ENCODE measurements at places on chromosomes 6 and 20.

GRCh38 chr6:70843328-70843918, 113.4 kb downstream of the B3GAT2 start:
- DNase-seq = no peak

- no peak for DNase-seq
Observed at GRCh38 chr6:45808917-45809316, 206.7 kb downstream of the CLIC5 start.

GRCh38 chr6:12022481-12022880, 10.4 kb downstream of the HIVEP1 start:
- DNase-seq = no peak

DNA sequence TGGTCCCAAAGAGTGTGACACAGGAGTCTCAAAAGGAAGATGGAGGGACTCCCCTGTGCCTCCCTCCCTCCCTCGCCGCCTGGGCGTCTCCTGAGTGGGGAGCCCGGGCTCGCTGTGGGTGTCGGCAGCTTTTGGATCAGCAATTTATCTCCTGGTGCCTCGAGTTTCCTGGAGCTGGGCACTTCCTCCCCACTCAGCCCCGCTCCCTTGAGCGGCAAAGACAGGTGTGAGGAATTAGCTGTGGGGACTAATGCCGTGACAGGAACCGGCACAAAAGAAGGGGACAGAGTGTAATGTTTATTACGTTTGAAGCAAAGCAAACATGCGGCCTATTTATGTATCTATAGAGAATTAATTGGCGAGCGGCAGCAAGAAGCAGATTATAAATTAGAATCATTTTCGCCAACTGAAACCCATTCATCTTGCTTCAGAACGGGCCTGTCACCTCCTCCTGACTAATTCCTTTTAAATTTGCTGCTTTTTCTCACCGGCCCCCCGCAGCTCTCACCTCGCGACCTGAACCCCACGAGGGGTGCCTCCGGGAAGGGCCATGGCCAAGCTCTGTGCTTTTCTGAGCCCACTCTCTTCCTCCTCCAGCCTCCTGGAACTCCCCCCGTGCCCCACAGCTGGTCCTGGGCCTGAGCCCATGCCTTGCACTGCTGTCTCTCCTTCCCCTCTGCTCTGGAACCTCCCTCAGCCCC, 8.8 kb upstream of the CDH22 start:
- no peak for DNase-seq

DNA sequence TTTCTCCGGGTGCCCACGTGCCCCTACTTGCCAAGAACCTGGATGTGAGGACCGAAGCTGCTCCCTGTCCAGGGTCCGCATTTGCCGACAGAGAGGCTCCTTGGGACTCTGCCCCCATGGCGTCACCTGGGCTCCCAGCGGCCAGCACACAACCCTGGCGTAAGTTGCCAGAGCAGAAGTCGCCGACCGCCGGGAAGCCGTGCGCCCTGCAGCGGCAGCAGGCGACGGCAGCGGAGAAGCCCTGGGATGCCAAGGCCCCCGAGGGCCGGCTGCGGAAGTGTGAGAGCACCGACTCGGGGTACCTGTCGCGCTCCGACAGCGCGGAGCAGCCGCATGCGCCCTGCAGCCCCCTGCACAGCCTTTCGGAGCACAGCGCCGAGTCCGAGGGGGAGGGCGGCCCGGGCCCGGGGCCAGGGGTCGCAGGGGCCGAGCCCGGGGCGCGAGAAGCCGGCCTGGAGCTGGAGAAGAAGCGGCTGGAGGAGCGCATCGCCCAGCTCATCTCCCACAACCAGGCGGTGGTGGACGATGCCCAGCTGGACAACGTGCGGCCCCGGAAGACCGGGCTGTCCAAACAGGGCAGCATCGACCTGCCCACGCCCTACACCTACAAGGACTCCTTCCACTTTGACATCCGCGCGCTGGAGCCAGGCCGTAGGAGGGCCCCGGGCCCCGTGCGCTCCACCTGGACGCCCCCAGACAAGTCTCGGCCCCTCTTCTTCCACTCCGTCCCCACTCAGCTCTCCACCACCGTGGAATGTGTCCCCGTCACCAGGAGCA, 28.3 kb downstream of the ZNF831 start:
- DNase-seq = no peak

GRCh38 chr6:111714416-111715270, 109.0 kb upstream of the TRAF3IP2 start:
- DNase-seq = no peak

DNA sequence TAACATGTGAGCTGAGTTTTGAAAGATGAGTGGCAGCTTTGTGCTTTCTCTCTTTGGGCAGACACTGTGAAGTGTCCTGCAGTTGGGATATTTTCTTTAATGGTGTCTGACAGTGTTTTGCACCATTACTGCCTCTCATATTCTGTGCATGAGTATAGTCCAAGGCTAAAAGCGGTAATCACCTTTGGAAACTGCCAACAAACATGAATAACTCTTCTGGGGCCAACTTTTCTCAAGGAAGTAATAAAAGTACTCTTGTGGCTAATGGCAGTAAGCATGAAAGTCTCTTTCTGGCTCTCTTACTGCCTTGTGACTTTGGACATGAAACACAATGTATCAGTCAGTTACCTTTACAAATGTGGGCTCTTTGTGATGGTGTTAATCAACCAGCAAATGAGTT, 91.7 kb upstream of the SOX4 start:
- no peak for DNase-seq

DNA sequence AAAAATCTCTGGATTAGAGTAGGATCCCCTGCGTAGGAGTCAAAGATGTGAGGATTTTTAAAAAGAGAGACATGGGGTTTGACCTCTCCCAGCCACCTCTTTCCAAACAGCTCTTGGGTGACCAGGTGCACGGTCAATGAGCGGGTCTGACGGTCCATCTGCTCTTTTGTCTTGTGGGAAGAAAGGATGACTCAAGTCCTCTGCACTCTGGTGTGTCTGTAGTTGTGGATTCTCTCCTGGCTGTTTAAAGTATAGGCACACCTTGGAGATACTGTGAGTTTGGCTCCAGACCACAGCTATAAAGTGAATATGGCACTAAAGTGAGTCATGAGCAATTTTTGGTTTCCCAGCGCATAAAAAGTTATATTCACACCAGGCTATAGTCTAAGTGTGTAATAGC, 209.8 kb downstream of the BMP7 start:
- DNase-seq = no peak

DNA sequence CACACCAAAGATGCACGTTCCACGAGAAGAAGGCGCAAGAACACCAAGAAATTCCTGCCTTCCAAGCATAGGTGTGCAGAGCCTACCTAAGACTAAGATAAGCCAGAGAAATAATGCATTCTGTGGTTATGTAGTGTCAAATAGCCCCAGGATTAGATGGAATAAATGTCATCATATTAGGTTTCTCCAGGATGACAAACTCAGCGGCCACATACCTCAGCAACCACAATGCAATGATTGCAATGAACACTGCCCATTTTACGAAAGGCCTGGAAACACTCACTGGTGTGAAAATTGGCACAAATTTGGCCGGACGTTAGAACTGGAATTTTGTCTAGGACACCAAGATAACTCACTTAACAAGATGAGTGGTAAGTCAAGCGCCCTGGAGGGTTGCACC, 129.7 kb downstream of the SLC22A3 start:
- no peak for DNase-seq

GRCh38 chr20:37296371-37296770, 6.9 kb downstream of the MANBAL start:
- no peak for DNase-seq

GRCh38 chr6:142810952-142811514, 133.9 kb downstream of the HIVEP2 start:
- DNase-seq = no peak

- no peak for DNase-seq
Observed at GRCh38 chr6:14544666-14545065, 427.1 kb downstream of the CD83 start.

- no peak for DNase-seq
Observed at GRCh38 chr6:87074101-87074621, 20.7 kb downstream of the CGA start.

GRCh38 chr20:4112481-4113421, 97.4 kb upstream of the RNF24 start:
- DNase-seq = no peak

- no peak for DNase-seq
Observed at GRCh38 chr6:95354551-95354950, 222.8 kb upstream of the MANEA start.

DNA sequence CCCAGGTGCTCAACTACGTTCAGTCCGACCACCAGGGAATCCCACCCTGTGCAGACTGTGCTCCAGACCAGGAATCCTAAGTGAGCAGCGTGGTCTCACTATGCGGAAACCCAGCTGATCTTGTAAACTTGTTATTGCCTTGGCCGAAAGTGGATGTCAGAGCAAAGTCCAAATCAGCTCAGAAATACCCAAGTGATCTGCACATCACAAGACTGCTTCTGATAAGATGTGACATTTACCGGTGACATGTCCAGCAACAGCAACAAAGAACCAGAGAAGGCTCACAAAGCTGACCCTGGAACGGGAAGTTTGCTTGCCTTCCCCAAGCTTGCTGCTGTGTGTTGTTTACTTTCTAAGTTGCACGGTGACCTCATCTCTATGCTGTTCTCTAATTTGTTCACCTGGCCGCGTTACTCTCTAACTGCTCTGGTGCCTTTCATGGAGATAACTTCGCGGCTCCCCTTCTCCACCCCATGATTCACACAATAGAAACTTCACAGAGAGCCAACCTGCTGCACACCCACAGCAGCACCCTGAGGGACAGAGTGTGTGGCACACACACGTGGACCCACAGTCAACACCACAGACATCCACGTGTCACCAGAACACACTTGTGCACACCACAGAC, 1.7 kb downstream of the BNIP5 start:
- DNase-seq = no peak

- DNase-seq = no peak
Observed at GRCh38 chr6:109240370-109241084, 141.7 kb downstream of the CD164 start.

DNA sequence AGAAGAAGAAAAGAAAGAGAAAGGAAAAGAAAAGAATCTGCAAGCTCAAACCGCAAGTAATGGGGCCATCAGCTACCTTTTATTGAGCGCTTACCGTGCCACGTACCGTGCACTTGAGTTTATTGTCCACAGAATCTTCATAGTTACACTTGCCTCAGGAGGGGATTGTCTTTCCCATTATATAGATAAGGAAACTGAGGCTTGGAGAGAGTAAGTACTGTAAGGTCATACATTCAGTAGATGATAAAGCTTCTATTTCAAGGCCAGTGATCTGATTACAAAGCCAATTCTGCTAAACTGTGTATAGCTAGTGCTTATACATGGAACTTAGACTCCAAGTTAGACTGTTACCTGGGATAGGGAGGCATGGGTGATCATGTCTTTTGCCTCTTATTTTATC, 110.4 kb upstream of the IYD start:
- no peak for DNase-seq

DNA sequence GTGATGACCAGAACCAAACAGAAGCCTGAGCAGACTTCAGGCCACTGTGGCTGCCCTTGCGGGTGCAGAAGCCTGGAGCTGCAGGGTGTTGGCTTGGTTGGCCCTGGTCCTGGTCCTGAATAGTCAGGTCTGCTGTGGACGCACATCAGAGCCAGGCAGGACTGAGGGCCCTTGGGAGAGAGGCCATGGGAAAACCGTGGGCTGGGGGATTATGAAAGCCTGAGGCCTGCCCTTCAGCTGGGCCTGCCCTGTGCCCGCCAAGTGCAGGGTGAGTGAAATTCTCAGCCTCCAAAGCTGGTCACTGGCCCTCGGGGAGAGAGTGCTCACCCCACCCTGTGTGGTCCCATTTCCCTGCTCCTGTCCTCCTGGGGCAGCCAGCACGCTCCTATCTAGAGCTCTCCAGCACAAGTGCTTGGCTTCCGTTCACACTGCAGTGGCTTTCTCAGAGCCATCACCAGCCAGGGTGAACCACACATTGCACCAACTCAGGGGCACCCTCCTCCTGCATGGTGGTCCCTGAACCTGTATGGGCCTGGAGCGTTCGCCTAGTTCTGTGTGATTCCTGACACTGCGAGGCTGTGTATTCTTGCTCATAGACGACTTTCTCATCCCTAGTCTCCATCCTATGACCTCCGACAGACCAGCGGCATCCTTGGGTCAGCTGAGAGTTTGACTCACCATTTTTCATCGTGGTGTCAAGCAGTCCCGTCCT, 146.1 kb downstream of the TTLL2 start:
- DNase-seq = no peak

DNA sequence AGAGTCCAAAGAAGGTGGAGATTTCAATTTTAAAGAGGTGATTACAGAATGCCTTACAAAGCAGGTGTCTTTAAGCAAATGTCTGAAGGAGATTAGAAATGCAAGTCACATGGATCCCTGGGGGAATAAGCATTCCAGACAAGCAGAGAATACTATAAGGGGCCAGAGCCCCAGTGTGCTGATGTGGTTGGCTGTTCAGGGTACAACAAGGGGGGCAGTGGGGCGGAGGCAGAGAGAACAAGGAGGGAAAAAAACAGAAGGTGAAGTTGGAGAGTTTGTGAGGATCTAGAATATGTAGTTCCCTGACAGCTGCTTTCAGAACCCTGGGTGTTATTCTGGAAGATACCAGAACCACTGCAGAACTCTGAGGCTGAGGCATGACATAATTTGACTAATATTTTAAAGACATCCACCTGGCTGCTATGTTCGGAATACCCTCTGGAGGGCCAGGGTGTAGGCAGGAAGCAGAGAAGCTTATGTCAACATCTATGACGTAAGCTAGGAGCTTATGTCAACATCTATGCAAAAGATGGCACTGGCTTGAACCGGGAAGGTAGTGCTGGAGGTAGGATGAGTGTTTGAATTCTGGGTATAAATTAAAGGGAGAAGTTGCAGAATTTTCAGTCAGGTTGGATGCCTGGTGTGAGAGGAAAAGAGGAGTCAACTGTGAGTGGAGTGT, 276.3 kb upstream of the AGPAT4 start:
- no peak for DNase-seq

GRCh38 chr20:2463616-2464365, 6.8 kb downstream of the SNRPB start:
- no peak for DNase-seq

GRCh38 chr20:50578061-50578777, 68.0 kb downstream of the PTPN1 start:
- no peak for DNase-seq

GRCh38 chr6:106490030-106490429, 129.5 kb downstream of the CRYBG1 start:
- no peak for DNase-seq

- DNase-seq = no peak
Observed at GRCh38 chr6:105301072-105301503, 101.8 kb downstream of the PREP start.

GRCh38 chr6:169098116-169098515, 155.5 kb downstream of the THBS2 start:
- DNase-seq = no peak
